Activated T-cell treated with anti-CD3 and anti-CD28 coated beads, Interleukin-2, amount 50 U/mL, for 4 hours (primary cell): ENCODE measurements at places on chromosomes 1 and 21. TPM values are rescaled to one million over a fixed set of nuclear protein-coding genes. Genes with fewer than 3 reads are reported as not detected.

TFAP2E gene
- 0.55 TPM for total RNA-seq

- DNase-seq: no peak
These were observed 32.0 kb upstream of the RCAN3 start for GRCh38 chr1:24470592-24470991.

GRCh38 chr1:228076796-228077430, 5.6 kb upstream of the ARF1 start:
- no peak for DNase-seq

GRCh38 chr1:237352747-237353146, 310.8 kb downstream of the RYR2 start:
- no peak for DNase-seq

- no peak for DNase-seq
These were observed 22.6 kb downstream of the HIPK1 start for GRCh38 chr1:113951719-113952118.

ATP8B2 gene
- 74.9 TPM for total RNA-seq

S100A9 gene
- total RNA-seq: not detected

EDN2 gene
- total RNA-seq: not detected

- DNase-seq: no peak
These were observed 717.5 kb downstream of the RWDD3 start for GRCh38 chr1:95951371-95952102.

GRCh38 chr1:111909030-111909429, 80.4 kb downstream of the KCND3 start:
- DNase-seq: no peak

NCF2 gene
- 0.89 TPM for total RNA-seq

GRCh38 chr1:35899941-35900340, 16.9 kb downstream of the AGO1 start:
- DNase-seq: no peak

GRCh38 chr1:100671601-100672000, 47.9 kb upstream of the VCAM1 start:
- no peak for DNase-seq

PAPPA2 gene
- total RNA-seq: not detected

PADI1 gene
- not detected for total RNA-seq

DNA sequence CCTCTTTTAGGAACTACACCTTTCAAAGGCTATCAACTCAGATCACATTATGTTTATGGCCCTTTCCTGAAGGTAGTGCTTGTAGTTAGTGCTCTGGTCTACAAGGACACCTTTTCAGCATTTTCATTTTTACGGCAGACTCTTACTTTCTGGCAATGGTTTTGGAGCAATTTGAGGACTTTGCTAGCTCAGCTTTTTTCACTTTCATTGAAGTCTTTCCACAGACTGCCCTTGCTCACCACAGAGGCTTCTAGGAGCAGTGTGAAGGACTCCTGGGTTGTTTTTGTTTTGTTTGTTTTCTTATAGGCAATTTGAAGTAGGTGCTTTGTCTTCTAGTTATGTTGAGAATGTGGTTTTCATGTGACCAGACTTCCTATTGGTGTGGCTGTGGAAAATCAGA, 43.1 kb downstream of the CD55 start:
- DNase-seq: no peak
